Left ventricle myocardium superior (tissue), 1 donor: ENCODE measurements at places on chromosomes 7 and 10.

DNA sequence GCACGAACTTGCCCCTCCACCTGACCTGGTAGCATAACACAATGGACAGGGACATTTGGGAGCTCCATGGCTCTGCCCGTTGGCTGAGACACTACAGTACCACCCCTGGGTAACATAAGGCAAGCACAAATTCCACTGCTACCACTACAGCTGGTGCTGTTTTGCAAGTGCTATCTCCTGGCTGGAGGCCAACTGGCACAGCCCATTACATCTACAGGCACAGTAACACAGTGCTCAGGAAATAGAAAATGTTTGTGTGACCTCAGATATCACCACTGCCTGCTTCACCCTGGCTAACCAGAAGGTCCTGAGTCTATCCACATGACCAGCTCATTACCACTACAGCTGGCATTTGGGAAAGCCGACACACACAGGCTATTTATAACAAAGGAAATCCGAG lies 631.1 kb upstream of the MBL2 start:
- DNase-seq = peak; percentile 89

DNA sequence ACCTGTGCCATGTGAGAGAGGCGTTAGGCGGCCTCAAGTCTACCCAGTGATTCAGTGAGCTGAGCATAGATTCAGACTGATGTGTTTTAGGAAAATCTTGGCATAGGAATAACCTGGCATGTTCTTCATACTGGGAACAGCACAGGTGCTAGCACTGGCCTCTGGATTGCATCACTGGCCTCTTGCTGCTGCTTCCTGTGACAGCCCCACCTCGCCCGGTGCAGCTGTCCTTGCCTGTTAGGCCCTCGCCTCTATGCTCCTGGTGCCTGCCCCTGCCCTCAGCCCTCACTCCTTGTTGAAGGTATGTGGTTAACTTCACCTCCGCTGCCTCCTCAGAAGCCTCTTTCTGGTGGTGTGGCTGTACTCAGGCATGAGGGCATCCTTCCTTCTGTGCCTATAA lies 46.2 kb downstream of the BLNK start:
- no peak for DNase-seq

GRCh38 chr7:25167262-25167843 lies 42.3 kb upstream of the CYCS start:
- DNase-seq = no peak

GRCh38 chr10:90777621-90778020 lies 80.2 kb downstream of the HTR7 start:
- DNase-seq = no peak

- DNase-seq = no peak
Measured at GRCh38 chr7:134903073-134903790, 83.1 kb upstream of the AGBL3 start.

DNA sequence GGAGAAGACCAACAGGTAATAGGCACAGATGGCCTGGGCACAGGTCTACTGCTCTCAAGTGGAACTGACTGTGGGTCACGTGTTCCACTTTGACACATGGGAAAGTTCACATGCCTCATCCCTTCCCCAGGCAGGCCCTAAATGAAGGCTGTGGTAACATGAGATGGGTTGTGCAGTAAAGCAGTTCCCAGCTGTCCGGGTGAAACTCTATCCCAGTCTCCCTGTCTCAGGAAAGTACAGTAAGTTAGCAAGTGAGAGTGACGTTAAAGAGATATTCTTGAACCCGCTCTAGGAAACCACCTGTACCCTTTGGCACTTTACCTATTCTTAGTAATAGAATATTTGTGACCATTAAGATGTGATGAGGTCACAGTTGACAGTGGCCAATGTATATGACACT lies 343.7 kb upstream of the AOAH start:
- DNase-seq = no peak

GRCh38 chr7:132255115-132255797 lies 321.0 kb downstream of the PLXNA4 start:
- DNase-seq = no peak

DNA sequence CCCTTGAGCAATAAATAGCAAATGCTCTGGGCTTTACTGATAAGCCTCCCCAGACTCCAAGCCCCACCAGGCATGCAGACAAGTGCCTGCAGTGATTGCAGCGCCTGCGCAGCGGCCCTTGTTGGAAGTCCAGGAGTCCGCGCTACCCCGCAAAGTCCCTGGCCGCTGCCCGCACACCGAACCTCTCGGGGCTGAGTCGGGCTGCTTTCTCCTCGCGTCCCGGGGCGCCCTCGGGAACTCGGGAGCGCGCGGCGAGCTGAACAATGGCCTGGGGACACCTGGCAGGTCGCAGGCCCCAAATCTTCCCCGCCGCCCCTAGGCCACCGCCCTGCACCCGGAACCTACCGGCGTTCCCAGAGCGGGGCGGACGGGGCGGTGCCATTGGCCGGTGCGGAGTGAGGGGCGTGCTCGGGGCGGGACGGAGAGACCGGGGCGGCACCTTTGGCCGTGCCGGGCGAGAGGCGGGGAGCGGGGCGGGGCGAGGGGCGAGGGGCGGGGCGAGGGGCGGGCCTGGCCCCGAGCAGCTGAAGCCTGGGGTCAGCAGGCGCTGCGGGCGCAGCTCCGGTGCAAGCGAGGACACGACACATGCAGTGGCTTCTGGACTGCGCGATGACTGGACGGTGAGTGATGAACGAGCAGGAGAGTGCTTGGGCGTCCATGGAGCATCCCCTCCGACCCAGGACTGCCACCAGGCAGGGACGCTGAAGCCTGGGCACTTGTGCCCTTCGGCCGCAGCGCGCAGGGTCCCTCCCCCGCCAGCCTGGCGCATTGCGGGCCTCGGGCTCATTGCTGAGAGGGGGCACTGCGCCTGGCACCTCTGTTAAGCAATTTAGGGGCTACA lies at the start of gene RASSF4:
TSS of gene RASSF4 (plus strand) at position 556 of the 841 bp plus-strand sequence. CDS start 10,401 bp downstream, outside the sequence.
- DNase-seq = peak; percentile 98

DNA sequence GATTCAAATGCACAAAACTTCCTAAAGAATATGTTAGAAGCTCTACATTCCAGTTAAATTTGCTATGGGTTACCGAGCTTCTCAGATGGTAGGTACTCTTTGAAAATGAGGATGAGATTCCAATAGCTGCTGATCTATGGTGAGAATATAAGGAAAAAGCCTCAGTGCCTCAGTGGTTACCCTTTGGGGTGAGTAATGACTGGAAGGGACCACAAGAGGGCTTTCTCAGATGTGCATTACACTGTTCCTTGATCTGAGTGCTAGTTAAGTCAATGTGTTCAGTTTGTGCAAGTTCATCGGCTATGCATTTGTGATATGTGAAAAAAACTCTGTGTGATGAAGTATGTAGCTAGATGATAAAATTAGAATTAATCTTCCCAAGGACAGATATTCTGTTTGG lies 3.5 kb downstream of the NRCAM start:
- DNase-seq = no peak

- DNase-seq = no peak
Measured at GRCh38 chr10:52004342-52004949, 305.1 kb upstream of the CSTF2T start.

DNA sequence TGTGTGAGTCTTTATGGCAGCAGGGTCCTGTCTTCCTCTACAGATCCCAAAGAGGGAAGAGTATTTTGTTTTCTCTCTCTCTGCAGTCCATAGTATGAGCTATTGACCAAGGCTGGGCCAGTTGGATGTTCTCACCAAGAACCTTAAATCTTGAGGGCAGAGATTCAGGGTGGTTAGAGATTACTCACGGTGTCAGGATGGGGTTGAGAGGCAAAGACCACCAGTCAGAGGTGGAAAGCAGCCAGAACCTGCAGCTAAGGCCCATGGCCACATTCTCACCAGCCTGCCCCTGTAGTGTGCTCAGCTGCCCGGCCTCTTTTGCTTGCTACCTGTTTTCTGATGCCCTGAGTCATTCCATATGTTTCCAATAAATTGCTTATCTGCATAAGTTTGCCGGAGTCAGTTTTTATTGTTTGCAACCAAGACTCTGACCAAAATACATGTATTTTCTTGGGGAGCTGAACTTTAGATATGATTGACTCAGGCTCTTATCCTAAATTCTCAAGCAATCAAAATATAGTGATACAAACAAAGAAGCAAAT lies 67.0 kb downstream of the MAP3K8 start:
- DNase-seq = no peak

DNA sequence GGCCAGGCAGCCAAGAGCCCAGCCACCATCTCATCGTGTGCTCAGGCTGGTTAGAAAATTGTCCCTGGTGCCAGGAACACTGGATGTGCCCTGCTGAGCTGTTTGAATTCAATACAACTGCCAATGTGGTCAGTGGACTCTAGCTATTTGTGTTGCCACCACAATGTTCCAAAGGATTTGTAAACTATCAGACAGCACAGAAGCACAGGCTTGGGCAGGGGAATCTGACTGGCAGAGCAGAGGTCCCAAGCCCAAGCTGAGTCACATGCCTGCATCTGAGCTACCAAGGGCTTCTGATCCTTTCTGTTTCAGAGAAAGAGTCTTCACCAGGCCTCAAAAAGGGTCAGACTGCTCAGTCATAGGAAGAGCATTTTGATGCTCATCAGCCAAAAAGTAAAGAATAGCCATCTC lies 232.1 kb upstream of the SEMA3C start:
- peak; percentile 62 for DNase-seq

DNA sequence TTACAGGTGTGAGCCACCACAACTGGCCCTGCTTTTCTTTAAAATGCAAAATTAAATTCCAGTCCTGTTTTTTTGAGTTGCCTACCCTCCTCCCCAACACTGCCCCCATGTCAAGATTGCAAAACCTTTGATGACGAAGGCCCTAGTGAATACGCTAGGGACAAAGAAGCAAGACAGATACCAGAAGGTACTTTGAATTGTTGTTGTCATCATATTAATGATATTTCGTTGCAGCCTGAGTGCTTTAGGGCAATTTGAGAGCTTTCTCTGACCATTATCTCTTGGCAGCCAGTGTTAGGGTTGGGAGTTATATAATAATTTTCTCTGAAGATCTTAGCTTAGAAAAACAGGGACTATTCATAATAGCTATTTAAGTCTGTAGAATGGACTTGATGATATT lies 7.1 kb downstream of the CCSER2 start:
- DNase-seq = no peak

- DNase-seq = no peak
Measured at GRCh38 chr7:139909379-139910050, 80.5 kb downstream of the TBXAS1 start.

- DNase-seq = no peak
Measured at GRCh38 chr7:44194069-44194468, 4.8 kb upstream of the GCK start.

GRCh38 chr7:2032030-2032875 lies 200.5 kb downstream of the MAD1L1 start:
- peak; percentile 76 for DNase-seq

GRCh38 chr10:16612981-16613355 lies 91.3 kb upstream of the C1QL3 start:
- no peak for DNase-seq

DNA sequence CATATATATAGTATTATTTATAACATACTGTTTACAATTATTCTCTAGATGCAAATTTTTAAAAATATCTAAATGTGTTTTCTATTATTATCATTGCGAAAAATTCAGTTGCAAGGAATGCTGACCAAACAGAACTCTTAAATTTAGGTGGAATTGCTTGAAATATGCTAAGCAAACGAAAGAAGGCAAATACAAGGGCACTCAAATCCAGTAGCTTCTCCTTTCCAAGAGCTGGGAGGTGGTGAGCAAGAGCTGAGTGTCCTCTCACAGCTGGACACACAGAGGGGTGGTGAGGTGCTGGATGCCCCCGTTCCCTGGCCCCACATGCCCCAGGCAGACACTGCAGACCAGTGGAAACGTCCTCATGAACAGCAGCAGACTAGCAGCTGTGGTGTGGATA lies 166.0 kb downstream of the TAX1BP1 start:
- no peak for DNase-seq

DNA sequence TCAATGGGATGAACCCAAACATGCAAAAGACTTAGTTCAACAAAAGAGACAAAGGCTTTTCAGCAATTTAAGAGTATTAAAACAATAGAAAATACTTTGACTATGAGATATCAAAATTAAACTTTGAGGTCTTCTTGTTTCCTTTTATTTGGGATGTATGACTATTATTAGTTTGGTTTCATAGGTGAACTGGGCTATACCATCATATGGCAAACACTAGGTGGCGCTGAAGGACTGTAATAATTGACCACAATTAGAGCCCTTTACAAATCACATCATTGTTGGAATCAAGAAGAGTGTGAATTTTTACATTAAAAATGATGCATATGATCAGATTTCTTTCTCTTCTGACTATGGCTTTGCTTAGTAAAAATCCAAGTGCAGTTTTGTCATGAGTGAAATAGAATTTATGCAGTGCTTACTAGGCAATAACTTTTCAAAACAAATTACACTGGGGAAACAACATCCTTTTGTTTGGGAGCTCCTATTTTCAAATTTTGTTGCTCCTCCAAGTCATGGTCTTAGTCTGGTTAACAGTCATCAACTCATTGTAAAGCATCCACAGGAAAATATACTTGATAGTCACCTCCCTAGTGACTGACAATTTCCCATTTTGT lies 14.7 kb upstream of the NXPH1 start:
- no peak for DNase-seq

- no peak for DNase-seq
Measured at GRCh38 chr10:71314694-71315225, 4.3 kb upstream of the SLC29A3 start.

DNA sequence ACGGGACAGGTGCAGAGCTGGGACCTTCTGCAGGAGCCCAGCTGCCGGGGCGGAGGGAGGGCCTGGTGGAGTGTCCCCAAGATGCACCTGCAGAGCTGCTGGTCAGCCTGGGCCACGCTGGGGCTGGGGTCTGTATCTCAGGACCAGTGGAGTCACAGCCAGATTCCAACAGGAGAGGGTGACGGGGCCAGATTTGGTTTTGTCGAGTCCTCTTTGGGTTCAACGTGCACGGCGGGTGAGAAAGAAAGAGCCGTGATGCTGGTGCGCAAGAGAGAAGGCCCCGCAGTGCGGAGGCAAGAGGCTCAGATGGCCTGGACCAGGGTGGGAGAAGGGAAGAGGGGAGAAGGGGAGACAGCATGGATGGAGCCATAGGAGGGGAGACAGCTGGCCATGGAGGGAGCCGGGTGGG lies 462.9 kb downstream of the PTPRN2 start:
- no peak for DNase-seq

- DNase-seq = no peak
Measured at GRCh38 chr10:97159646-97160305, 26.0 kb downstream of the SLIT1 start.

DNA sequence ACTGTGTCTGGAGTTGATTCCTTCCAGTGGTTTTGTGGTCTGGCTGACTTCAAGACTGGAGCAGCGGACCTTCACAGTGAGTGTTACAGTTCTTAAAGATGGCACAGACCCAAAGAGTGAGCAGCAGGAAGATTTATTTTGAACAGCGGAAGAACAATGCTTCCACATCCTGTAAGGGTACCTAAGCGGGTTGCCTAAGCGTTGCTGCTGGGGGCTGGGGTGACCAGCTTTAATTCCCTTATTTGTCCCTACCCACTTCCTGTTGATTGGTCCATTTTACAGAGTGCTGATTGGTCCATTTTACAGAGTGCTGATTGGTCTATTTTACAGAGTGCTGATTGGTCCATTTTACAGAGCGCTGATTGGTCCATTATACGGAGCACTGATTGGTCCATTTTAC lies 13.2 kb downstream of the AKR1B15 start:
- DNase-seq = no peak

DNA sequence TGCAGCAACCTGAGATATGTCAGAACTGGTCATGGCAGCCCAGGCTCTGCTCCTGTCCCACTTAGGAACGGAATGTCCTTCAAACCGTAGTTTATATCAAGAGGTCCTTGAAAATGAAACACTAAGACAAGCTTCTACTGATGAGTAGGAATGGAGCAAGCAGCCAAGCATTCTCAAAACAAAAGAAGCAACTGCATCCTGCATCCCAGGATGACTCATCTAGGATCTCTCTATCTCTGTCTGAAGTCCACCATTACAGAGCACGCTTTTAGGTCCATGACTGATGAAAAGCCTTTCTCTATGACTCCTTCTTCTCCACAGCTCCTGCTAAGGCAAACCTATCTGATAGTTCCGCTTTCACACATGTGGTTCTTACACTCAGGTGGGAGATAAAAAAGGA lies 16.3 kb downstream of the MBL2 start:
- DNase-seq = no peak
